ENCODE measurements at places on chromosomes 16 and 17.

DNA sequence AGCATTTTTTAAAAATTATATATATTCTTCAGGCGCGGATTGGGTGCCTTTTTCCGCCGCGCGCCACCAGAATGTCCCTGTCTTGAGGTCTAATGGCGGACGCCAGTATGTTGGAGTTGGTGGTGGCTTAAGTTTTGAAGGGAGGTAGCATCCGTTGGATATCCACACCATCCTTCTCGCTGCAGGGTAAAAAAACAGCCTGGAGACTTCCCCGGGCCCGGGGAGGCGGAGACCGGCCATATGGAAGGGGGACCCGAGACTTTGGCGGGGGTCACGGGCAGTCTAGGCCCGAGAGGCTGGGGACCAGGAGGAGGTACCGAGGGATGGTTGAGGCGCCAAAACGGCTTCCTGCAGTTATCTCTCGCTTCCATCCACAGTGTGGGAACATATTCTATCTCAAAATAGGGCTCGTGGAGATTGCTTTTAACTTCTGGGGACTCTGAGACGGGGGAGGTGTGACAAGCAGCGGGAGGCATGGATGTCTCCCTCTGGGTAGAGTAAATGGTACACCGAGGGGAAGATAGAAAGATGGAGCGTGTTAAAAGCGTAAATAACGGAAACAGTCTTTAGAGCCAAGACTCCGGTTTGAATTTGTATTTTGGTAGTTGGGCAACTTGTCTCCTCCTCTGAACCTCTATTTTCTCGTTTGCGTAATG lies at the start of gene SF3B3:
SF3B3 (plus strand) TSS at position 74 of the 656 bp plus-strand sequence. CDS start 2,841 bp downstream, outside the sequence.
- peak; percentile 41 for DNase-seq

GRCh38 chr17:52106072-52106471 lies 52.4 kb downstream of the CA10 start:
- no peak for DNase-seq

GRCh38 chr16:72569677-72570076 lies 397.7 kb upstream of the PMFBP1 start:
- DNase-seq = no peak

- no peak for DNase-seq
Measured at GRCh38 chr16:4361944-4362311, 9.7 kb upstream of the VASN start.

- no peak for DNase-seq
Measured at GRCh38 chr17:57861000-57861789, 11.4 kb upstream of the MRPS23 start.

DNA sequence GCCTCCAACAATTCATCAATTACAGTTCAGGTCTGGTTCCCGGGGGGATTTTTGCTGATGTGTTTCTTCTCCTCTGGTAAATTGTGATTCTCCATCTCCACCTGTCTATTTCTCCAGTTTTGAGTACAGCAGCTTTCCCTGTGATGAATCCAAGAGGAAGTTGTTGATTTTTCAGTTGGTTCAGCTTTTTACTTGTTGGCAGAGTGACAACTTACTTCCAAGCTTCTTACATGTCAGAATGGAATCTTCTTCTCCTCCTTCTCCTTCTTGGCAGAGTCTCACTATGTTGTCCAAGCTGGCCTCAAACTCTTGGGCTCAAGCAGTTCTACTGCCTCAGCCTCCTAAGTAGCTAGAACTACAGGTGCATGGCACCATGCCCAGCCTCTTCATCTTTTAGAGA lies 33.4 kb upstream of the TMEM92 start:
- DNase-seq = no peak

DNA sequence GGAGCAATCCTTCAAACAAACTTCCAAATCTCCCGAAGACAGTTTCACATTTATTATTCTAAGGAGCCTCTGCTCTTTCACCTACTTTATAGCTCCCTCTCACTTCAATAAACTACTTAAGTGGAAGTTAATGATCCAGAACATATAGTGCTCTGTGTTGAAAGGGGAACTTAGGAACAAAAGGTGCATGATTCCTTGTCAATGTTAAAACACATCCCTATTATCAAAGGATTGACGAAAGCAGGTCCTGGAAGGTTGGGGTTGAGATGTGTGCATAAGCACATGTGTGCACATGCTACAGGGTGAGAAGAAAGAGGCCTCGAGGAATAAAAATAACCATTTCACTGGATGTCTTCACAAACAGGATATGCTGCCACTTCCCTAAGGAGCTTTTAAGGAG lies 170.3 kb downstream of the SLC39A11 start:
- DNase-seq = no peak

GRCh38 chr16:10920726-10921427 lies 21.4 kb downstream of the DEXI start:
- DNase-seq = no peak

GRCh38 chr17:39634384-39634871 lies 2.5 kb upstream of the STARD3 start:
- DNase-seq = no peak

GRCh38 chr17:4721203-4722135 lies 9.8 kb upstream of the MED11 start:
- no peak for DNase-seq

DNA sequence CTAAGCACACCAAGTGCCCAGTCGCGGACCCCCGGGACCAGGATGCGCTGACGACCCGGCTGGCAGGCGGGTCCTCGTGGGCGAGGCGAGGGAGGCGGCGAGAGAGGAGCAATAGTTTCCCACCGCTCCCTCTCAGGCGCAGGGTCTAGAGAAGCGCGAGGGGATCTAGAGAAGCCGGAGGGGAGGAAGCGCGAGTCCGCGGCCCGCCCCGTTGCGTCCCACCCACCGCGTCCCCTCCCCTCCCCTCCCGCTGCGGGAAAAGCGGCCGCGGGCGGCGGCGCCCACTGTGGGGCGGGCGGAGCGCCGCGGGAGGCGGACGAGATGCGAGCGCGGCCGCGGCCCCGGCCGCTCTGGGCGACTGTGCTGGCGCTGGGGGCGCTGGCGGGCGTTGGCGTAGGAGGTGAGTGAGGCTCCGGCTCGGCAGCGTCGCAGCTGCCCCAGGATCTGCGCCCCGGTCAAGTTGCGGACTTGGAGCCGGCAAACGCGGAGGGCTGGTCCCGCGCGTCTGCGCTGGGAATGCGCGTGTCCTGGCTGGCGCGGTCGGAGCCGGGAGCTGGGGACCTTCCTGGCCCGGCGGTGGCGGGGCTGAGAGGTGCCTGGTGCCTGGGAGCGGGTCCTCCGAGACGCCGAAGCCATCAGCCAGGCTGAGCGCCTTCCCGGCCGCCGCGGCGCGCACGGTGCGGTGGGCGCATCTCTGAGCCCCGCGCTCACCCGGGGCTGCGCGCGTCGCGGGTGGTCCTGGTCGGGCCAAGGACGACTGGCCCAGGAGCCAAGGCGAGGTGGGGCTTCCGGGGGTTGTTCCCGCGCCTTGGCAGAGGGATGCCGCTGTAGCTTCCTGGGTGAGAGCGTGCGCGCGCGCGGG lies at the start of gene ITGB3:
ITGB3 (plus strand) TSS at position 287 of the 862 bp plus-strand sequence; CDS start at position 322, 35 bp downstream.
- no peak for DNase-seq

- DNase-seq = no peak
Measured at GRCh38 chr17:14803826-14804225, 461.3 kb downstream of the PMP22 start.

DNA sequence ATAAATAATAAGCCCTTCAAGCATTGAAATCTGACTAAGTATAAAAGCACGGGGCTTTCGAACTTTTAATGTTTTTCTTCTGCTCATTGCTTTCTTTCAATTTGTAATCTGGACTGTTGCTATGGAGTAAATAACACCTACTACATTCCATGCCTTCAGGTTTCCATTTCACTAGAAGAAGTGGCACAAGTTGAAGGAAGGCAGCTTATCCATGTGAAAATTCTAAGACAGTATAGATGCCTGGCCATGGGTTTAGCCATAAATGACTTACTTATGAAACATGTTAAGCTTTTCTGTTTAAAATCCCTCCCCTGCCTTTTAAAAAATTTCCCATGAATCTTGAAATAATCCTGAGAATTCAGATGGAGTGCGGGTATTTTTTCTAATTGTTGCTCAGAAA lies 30.6 kb downstream of the KCNJ16 start:
- DNase-seq = no peak

- no peak for DNase-seq
Measured at GRCh38 chr16:28591355-28591754, 5.5 kb downstream of the SULT1A2 start.

- DNase-seq = no peak
Measured at GRCh38 chr17:28154214-28154613, 111.7 kb downstream of the NLK start.

- no peak for DNase-seq
Measured at GRCh38 chr16:67995423-67995822, 3.9 kb downstream of the DPEP2 start.

- no peak for DNase-seq
Measured at GRCh38 chr16:84410361-84411138, 42.2 kb downstream of the ATP2C2 start.

DNA sequence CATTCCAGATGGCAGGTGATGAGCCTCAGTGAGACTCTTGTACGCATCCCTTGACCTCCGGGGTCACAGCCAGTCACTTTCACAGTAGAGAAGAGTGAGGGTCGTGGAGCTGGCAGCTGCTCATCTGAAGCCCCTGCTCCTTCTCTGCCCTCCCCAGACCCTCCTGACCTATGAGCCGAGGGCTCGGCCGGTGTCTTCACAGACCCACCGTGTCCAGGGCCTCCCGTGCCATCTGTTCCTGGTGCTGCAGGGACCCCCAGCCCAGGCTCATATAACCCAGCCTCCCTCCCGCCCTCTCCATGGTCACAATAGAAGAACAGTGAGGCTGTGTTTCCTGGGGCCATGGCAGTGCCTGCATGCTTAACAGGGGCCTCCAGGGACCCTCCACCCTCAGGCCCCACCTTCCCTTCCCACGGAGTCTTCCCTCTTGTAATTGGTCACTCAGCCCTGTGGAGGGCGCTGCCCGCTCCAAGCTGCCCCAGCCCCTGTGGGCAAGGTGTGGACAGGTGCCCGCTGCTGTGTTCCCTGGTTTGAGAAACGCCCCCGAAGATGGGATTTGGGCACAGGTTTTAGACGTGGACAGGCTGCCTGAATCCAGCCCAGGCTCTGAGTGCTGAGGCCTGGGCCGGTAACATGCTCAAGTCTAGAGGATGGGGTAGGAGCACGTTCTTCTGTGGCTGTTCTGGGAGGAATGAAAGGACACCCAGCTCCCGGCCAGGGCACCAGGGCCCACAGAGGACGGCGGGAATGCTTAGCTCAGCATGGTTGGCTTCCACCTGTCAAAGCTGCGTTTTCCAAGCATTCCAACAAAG lies 38.7 kb downstream of the ACSF3 start:
- DNase-seq = no peak

GRCh38 chr16:86448306-86448890 lies 61.9 kb upstream of the FOXF1 start:
- DNase-seq = no peak

GRCh38 chr16:81574168-81574567 lies 129.6 kb downstream of the CMIP start:
- DNase-seq = no peak

DNA sequence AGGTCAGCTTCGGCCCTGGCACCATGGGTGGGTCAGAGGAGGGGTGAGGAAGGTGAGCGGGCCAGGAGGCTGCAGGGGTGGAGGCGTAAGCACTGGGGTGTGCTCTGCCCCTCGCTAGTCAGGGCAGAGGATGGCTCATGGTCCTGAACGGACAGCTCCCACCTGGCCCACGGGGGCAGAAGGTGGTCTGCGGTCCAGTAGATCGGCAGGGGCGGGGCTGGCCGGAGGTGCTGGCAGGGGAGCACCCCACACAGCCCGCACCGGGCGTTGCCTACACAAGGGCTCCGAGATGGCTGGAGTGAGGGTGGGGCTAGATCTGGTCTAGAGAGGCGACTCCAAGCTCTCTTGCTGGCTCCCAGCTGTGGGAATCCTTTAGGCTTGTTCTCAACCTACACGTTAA lies 8.2 kb downstream of the NPTX1 start:
- DNase-seq = no peak

DNA sequence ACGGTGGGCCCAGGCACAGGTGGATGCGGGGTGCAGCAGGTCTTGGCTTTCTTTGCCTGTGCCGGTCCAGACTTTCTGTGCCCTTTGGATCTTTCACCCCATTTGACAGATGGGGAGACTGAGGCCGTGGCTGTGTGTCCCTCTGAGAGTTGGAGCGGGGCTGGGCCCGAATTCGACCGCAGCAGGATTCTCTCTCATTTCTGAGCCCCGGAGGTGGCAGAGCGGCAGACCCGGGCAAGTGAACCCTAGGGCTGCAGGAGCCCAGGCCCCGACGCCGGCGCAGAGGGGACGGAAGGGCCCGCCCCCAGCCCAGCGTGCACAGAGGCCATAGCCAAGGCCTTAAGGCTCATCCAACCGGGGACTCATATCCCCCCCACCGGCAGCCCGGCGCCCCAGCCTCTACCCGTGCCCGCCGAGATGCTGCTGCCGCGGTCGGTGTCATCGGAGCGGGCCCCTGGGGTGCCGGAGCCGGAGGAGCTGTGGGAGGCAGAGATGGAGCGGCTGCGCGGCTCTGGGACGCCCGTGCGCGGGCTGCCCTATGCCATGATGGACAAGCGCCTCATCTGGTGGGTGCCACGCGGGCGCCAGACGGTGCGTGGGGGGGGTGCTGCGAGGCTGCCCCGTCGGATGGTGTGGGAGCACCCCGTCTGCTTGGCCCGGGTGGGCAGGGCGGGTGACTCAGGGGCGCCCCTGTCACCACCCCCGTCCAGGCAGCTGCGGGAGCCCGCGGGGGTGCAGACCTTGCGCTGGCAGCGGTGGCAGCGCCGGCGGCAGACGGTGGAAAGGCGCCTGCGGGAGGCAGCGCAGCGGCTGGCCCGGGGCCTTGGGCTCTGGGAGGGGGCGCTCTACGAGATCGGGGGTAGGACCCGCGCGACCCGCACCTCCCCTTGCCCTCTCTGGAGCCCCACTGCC lies 857 bp downstream of the TMC8 start:
- DNase-seq = no peak

- DNase-seq = no peak
Measured at GRCh38 chr17:70073310-70073709, 1.7 kb upstream of the KCNJ16 start.

DNA sequence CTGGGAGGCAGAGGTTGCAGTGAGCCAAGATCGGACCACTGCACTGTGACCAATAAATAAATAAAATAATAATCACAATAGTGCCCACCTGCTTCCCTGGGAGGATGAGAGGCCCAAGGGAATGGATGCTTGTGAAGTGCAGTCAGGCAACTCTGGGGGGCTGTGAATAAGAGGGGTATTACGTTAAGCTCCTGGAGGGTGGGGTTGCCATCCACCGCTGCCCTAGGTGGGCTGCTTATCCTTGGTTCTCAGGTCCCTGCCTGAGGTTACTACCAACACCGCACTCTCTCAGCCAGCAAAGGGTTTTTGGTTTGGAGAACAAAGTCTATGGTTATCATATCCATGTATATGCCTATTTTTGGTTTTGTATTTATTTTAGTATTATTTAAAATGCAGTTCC lies 48.6 kb upstream of the CBFA2T3 start:
- DNase-seq = no peak

- no peak for DNase-seq
Measured at GRCh38 chr16:4828567-4829321, 18.3 kb downstream of the GLYR1 start.

Measured in COLO829 (cell line).